ENCODE measurements at places on chromosomes 4 and X.

GRCh38 chr4:38014421-38014852, 54.2 kb downstream of the PTTG2 start:
- no peak for DNase-seq

DNA sequence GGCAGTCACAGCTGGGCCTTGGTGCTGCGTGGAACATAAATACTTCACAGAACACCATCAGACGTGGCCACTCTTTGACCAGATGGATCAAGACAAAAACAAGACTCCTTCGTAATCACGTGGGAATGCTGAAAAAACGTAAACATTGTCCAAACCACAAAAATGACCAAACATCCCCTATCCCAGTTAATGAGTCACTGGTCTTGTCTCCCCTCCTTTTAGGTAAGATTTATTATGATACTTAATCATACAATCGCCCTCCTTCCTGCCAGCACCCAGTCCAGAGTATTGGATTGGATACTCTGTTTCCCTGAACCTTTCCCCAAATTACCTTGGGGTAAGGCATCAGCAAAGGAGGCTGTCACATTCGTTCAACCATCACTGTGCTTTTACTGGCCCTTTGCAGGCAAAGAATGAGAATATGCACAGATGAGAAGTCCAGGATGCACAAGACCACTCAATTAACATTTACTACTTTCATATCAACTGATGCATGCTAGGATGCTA, 601 bp upstream of the TCEANC start:
- DNase-seq, result peak; percentile 75

DNA sequence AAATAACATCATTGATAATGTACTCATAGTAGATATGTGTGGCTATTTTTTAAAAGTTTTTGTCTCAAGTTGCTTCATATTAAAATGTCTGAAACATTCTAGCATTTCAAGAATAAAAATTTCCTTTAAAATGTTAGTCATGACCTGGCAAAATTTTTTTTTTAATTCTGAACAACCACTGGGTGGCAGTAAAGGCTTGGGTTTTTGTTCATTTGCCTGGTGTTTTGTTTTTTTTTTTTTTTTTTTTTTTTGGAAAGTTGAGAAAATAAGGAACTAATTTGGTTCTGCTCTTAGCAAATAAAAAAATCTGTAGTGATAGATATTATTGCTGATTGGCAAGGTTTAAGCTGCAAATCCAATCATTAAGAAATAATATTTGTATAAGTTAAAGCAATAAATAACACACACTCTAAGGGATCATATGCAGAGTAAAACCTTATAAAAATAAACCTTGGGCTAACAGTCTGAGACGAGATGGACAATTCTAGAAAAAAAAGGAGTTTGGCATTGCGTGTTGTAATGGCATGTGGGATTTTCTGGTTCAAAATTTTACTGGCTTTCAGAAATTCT, 81.4 kb downstream of the CEP44 start:
- peak; percentile 47 for DNase-seq

- DNase-seq, result peak; percentile 23
These were observed 287.1 kb upstream of the ADGRL3 start for GRCh38 chr4:60913002-60913401.

- peak; percentile 84 for DNase-seq
These were observed 190.7 kb downstream of the OR13H1 start for GRCh38 chrX:131734621-131735020.

- no peak for DNase-seq
These were observed 557.3 kb downstream of the ANKRD50 start for GRCh38 chr4:124155239-124155638.

DNA sequence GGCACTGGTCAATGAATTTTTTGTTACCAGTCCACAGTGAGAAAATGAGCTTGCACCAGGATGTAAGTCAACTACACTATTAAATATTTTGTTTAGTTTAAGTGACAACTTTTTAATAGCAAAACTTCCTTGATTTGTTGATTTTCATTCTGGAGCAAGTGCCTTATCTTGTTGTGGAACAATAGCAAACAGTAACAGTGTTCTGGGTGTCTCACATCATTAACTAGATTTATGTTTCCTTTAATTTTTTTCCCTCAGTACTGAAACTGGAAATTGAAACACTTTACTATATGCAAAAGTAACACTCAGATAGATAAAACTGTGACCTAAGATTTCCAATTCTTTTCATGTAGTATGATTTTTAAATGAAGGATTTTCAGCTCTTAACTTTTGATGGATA, 80.1 kb downstream of the GALNT7 start:
- no peak for DNase-seq

DNA sequence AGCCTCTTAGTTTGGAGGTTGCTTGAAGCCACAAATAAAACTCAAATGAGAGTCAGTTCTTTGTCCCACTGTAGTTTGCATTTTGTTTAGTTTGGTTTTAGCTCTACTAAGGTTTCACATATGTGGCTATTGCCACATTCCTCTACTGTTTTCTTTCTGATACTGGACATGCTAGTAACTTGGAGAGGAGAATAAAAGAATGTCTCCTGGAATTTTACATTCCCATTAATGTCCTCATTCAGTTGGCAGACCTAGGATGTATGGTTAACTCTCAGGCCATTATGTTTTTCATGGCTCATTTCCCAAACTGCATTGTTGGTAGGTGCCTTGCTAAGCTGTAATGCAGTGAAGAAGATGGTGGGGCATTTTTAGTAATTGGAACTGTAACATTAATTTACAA, 29.9 kb downstream of the UPRT start:
- no peak for DNase-seq

- DNase-seq, result no peak
These were observed 6.2 kb upstream of the MAN2B2 start for GRCh38 chr4:6568689-6569332.

DNA sequence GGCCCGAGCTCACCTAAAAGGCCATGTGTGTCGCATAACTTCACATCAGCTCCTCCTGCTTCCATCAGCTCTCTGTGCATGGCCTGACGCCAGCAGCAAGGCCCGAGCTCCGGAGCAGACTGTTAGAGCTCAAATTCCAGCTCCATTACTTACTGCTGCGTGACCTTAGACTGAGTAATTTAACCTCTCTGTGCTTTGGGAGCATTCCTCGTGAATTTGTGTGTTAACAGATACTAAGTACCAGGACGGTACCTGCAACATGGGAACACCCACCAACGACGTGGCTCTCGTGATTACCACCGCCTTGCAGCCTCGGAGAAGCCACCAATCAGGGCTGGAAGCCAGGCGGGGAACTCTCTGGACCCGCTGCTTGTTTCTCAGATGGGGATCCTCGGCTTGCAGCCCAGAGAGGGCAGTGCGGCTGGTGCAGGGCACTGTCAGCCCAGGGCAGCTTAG, 12.9 kb downstream of the LETM1 start:
- DNase-seq, result peak; percentile 64

GRCh38 chrX:33725535-33726210, 406.4 kb downstream of the FAM47A start:
- DNase-seq, result no peak

- no peak for DNase-seq
These were observed 87.8 kb downstream of the NCAPG start for GRCh38 chr4:17898553-17899055.

GRCh38 chr4:25927361-25928195, 13.6 kb downstream of the SMIM20 start:
- DNase-seq, result no peak

GRCh38 chr4:138275963-138276621, 33.9 kb upstream of the SLC7A11 start:
- DNase-seq, result peak; percentile 75

- no peak for DNase-seq
These were observed 339.3 kb downstream of the MID1IP1 start for GRCh38 chrX:39140581-39140980.

- no peak for DNase-seq
These were observed 22.3 kb upstream of the TMEM150C start for GRCh38 chr4:82583897-82584587.

DNA sequence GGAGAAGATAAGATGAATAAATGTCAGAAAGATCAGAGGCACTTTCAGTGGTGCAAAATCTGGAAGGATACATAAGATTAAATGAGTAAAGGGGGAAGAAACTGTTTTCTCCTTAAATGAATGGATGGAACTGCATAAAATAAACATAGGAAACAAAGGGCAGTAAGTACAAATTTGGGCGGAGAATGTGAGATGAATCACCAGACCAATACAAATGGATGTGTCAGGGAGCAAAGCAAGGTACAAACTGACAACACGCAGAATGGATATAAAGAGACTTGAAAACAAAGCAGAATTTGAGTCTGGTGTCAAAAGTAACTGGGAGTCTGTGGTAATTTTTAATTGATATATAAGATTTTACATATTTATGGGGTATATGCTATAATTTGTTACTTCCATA, 175.3 kb upstream of the PCDH18 start:
- DNase-seq, result peak; percentile 26

DNA sequence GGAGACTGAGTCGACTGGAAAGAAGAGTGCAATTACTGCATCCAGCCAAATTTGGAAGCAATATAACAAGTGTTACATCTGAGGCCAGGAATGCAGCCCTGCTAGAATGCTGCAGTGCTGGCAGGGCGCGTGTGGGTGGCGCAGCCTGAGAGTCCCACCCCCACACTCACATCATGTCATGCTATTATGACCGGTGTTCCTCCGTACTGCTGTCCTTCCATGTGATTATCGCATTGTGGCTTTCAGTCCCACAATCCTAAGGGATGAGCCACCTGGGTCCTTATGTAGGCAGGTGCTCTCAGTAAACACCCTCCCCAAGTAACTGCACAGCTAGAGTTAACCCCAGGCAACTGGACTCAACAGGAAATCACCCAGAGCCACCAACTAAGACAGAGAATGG, 122.6 kb upstream of the CPEB2 start:
- no peak for DNase-seq

- peak; percentile 30 for DNase-seq
These were observed 39.7 kb downstream of the ACOX3 start for GRCh38 chr4:8400632-8401325.

DNA sequence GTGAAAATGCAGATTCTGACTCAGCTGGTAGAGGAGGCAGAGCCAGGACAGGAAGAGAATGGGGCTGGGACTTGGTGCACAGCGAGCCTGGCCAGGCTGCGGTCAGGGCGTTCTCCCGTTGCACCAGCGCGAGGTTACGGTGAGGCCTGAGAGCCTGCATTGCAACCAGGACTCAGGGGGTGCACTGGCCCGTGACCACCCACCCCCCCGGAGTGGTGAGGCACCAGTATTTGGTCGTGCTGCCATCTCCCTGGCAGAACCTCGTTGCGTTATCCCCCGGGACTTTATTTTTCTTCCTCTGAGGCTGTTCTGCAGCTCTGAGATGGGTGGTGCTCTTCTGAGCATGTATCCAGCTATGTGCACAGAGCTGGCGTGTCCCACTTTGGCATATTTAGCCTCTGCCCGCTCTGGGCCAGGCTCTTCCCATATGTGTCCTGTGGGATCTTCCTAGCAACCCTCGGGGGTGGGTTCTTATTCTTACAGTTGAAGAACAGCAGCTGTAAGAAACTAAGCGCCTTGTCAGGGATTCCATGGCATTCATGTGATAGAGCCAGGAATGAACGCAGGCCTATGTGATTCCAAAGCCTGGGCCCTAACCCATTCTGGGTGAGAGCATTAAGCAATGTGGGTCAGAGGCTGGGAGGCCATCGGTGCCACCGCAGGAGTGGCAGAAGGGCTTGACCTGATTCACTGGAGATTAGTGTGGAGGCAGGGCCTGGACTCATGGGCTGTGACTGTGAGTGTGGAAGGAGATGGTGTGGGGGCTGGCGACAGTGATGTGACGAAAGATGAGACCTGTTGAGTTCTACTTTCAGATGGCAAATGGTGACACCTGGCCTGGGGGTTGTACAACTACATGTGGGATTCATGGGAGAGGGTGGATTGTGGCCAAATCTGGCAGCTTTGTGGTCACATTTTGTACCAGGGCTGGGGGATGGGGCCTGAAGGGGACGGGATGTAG, 3.1 kb downstream of the TADA2B start:
- no peak for DNase-seq

- no peak for DNase-seq
These were observed 27.2 kb downstream of the PJA1 start for GRCh38 chrX:69138118-69138390.

- DNase-seq, result no peak
These were observed at the start of gene TASL for GRCh38 chrX:30577362-30577991. TASL (minus strand) TSS chrX:30577766; CDS start chrX:30560355, 17,411 bp downstream.

- DNase-seq, result no peak
These were observed 231.4 kb upstream of the ANKRD50 start for GRCh38 chr4:124943938-124944337.

GRCh38 chr4:169117591-169118081, 107.6 kb upstream of the CBR4 start:
- DNase-seq, result no peak

- DNase-seq, result no peak
These were observed 2309.4 kb upstream of the AGA start for GRCh38 chr4:179751669-179752068.

GRCh38 chr4:53055274-53055673, 193.2 kb downstream of the RASL11B start:
- peak; percentile 36 for DNase-seq

- no peak for DNase-seq
These were observed 840 bp downstream of the GRID2 start for GRCh38 chr4:92304606-92305005.

DNA sequence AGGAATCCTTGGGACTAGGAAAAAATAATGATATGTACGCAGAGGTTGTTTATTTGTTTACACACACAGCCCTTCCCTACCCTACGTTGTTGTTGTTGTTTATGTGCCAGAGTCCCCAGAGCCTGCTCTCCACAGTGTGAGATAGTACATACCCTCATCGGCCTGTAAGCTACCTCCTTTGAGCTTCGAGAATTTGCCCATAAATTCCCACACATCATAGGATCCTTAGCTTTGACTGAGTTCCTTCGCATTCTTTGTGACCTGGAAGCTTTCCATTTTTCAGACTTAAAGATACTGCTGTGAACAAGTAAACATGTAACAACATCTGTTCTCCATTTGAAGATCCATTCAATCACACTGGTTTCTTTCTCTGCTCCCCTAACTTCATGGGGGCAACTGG, 114.5 kb downstream of the IRF2 start:
- no peak for DNase-seq

DNA sequence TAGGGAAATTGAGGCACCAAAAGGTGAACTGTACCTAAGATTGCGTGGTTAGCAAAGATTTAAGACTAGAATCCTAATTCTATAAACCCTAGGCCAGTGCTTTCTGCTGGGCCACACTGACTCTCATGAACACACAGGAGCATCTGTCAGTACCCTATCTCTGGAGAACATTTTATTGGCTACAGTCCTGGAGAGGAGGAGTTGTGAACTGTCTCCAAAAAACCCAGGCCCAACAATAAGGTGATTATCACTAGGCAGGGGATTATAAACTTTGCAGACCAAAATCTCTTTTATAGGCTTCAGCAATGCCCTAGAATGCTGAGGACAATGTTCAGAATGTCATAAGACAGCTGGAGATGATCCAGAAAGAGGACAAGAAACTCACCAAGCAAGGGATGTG, 24.1 kb downstream of the OPHN1 start:
- DNase-seq, result no peak

- DNase-seq, result no peak
These were observed 110.7 kb downstream of the CCSER1 start for GRCh38 chr4:90237751-90238530.

- no peak for DNase-seq
These were observed 13.0 kb downstream of the RGN start for GRCh38 chrX:47091149-47091775.
